NCI-H460 (cell line): ENCODE measurements at places on chromosomes 1 and 21.

GRCh38 chr1:85297855-85298629, 21.6 kb upstream of the BCL10 start:
- DNase-seq = peak; percentile 44

- DNase-seq = no peak
Measured at GRCh38 chr1:156833603-156834002, 17.0 kb upstream of the SH2D2A start.

DNA sequence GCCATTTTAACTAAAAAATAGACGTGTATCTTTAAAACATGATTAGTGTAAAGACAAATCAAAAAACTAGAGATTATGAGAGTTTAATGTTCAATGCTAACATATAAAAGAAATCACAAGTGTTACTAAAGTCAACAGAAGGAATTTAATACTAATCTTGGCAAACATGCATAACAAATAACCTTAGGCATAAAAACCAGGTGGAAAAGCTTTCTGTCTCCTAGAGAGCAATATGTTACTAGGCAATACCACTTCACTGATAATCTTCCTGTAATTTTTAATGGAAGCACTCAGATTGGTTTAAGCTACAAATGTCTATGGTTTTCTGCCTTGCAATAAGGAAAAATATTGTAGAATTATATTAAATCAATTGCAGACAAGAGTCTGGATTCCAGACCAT, 121.9 kb downstream of the NME7 start:
- DNase-seq = no peak

- no peak for DNase-seq
Measured at GRCh38 chr1:15186073-15186845, 32.7 kb downstream of the TMEM51 start.

- DNase-seq = peak; percentile 47
Measured at GRCh38 chr1:20633190-20634064, at the start of gene PINK1. PINK1 (plus strand) TSS chr1:20633458; CDS start chr1:20633549, 91 bp downstream.

GRCh38 chr1:95003433-95003738, 69.4 kb downstream of the ALG14 start:
- no peak for DNase-seq

DNA sequence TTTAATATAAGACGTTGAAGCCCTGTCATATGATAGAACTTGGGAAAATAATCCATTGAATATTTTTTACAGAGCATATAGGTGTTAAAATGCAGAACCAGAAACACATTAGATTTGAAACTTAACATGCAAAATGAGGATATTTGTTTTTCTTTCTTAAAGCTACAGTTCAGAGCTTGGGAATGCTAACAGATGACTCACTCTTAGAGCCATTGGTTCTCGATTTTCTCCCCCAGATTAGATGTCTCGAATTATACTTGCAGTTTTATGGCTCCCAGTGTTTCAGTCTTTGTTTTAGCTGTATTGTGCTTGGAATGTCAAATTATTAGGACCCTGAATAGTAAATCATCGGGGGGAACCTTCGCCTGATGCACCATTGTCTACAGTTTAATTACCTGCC, 575.7 kb upstream of the ZP4 start:
- no peak for DNase-seq

DNA sequence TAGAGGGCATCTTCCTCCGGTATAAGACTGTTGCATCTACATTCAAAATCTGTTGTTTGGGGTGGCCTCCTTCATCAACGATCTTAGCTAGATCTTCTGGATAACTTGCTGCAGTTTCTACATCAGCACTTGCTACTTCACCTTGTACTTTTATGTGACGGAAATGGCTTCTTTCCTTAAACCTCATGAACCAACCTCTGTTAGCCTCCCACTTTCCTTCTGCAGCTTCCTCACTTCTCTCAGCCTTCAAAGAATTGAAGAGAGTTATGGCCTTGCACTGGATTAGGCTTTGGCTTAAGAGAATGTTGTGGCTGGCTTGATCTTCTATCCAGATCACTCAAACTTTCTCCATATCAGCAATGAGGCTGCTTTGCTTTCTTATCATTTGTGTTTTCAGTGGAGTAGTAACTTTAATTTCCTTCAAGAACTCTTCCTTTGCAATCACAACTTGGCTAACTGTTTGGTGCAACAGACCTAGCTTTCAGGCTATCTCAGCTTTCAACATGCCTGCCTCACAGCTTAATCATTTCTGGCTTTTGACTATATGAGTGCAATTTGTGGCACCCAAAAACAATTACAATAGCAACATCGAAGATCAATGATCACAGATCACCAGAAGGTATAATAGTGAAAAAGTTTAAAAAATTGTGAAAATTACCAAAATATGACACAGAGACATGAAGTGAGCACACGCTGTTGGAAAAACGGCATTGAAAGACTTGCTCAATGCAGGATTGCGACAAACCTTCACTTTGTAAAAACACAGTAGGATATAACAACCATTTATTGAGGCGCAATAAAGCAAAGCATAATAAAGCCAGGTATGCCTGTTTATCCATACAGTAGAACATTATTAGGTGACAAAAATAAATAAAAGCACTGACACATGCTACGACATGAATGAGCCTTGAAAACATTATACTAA, 56.7 kb upstream of the GFI1 start:
- DNase-seq = no peak

DNA sequence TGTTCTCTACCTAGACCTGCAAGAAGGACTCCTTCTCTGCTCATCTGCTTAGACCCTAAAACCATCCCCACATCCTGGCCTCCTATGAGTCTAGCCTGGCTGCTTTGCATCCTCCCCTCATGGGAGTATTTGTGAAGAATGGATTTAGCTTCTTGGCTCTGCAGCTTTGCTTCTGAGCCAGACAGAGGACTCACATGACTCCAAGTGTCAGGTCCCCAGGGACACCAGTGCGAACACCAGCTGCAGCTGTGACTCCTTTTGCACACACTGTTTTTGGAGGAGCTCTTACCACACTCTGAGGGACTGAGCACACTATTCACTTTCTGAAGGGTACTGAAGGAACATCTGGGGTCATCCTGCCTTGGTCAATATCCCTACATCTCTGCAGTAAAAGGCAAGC, 131.8 kb upstream of the SGIP1 start:
- DNase-seq = no peak

- DNase-seq = no peak
Measured at GRCh38 chr1:177054542-177054941, 110.0 kb downstream of the ASTN1 start.

GRCh38 chr1:110309139-110309538, 30.0 kb upstream of the RBM15 start:
- DNase-seq = no peak

GRCh38 chr1:170530972-170531757, 801 bp upstream of the GORAB start:
- no peak for DNase-seq

DNA sequence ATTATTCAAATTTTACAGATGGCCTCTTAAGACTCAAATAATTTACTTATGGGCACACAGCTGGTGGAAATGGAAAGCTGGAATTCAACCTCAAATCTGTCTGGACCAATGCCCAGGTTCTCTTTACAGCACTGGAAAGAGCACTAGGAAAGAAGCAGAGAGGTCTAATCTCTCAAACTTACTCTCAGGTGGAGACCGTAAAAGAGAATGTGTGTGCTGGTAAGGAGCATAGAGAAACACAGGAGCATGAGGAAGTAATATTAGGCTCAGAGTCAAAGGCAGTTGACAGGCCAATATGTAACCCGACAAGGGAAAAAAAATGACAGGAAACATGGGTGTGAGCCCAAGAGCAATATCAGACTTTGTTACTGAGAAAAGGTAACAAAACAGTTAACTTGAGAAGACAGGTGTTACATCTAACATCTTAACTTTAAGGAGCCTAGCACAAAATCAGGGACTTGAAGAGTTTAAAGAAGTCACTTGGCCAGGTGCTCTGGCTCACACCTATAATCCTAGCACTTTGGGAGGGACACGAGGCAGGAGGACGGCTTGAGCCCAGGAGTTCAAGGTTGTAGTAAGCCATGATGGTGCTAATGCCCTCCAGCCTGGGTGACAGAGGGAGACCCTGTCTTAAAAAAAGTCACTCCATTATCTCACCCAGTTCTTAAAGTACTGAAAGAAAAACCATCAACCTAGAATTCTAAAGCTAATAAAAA, 20.7 kb downstream of the PPP1R15B start:
- DNase-seq = no peak

DNA sequence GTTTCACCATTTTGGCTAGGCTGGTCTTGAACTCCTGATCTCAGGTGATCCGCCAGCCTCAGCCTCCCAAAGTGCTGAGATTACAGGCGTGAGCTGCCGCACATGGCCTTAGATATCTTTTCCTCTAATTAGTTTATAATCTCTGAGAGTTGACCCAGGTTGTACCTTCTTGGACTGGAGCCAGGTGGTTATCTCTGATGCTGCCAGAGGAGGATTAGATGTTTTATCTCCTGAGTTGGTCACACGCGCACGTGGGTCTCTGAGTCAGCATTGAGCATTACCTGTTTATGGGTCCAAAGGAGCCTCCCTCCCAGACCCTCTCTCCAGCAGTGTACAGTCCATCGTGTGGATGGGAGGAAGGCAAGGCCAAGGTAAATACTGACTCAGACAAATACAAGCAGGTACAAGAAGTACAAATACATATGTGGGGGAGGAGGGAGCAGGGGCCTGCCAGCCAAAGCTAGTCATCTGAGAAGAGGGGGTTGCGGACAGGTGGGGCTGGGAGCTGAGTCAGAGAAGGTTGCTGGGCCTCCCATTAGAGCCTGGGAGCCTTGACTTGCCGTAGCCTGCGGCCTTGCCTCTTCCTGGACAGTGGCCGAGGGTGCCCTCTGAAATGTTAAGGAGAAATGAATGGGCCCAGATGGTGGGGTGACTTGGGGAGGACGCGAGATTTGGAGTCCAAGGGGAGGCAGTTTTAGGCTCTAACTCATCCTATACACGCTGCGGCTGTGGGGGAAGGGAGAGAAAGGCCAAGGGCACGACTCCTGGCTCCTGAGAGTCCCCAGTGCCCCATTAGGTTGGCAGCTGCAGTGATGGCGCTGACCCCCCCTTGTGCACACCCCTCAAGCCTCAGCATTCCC, 13.1 kb downstream of the IL6R start:
- DNase-seq = no peak

DNA sequence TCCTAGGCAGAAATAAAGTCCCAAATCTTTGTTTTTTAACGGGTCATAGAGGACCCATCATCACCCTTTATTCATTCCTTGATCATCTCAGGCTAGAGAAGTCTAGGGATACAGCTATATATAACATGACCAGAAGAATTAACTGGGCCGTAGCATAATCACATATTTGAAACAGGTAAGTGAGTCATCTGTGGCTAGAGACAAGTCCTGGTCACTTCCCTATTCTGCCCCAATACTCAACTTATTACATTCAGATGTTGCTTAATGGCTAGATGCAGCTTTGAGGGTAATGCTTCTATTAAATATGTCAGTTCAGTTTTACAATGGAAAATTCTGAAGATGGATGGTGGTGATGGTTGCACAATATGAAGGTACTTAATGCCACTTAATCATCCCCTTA, 47.0 kb downstream of the EXO1 start:
- DNase-seq = no peak

DNA sequence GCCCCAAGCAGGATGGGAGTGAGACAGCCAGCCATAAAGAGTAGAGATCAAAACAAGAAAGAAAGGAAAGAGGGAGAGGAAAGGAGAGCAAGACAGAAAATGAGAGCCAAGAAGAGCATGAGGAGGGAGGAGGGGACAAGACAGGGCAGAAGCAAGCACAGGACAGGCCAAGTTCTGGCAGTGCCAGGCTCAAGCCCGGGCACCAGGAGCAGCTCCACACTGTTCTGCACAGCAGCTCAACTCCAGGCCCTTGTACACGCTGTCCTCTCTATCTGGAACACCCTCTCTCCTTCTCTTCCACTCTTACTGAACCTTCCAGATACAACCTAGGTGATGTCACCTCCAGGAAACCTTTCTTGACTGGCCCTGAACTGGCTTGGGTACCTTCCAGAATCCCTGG, 11.7 kb downstream of the IFFO2 start:
- no peak for DNase-seq

DNA sequence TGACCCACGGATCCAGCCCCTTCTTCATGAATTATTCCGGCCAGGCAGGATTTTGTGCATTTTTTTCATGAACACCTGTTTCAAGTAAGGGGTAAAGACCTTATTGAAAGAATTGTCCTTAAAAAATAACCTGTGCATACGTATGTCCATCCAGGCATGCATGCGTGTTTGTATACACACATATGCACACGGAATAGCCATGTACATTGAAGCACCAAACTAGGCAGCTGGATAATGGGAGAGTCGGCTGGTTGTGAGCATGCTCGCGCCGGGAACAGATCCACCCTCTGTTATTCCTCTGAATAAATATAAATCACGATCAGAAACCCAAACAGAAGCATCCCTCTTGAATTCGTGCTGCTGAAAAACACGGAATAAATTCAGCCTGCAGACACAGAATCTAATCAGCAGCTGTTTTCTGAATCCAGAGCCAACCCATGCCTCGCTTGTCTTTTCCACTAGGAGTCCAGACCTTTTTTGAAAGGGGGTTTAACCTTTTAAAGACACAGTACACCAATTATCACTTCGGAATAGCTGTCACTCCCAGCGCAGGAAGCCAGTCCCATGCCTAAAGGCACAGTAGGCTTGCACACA, at the start of gene HIVEP3:
TSS of gene HIVEP3 (minus strand) at position 473 of the 594 bp plus-strand sequence.
- DNase-seq = no peak

- DNase-seq = no peak
Measured at GRCh38 chr1:41679531-41679930, 195.0 kb upstream of the EDN2 start.

GRCh38 chr1:61749574-61749973, 7.3 kb downstream of the PATJ start:
- DNase-seq = no peak
